Putamen (tissue), 1 donor: ENCODE measurements at places on chromosomes 2 and 18.

DNA sequence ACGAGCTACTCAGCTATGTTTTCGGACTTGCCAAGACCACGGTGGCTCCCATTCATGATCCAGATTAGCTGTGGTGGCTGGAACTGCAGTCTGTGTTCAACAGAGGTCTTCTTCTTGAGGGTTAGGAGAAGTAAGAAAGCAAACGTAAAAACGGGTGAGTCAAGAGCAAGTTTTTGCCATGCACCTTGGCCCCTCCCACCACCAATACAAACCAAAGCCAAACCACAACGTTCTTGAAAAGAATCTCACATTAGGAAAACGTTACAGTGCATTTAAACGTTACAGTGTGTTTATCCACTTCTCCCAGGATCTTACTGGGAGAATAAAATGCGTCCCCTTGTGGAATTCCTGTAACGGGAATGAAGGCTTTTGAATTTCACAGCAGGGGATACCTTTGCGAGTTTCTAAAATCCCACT lies 725 bp downstream of the FBXO48 start:
- DNase-seq = peak; percentile 25

DNA sequence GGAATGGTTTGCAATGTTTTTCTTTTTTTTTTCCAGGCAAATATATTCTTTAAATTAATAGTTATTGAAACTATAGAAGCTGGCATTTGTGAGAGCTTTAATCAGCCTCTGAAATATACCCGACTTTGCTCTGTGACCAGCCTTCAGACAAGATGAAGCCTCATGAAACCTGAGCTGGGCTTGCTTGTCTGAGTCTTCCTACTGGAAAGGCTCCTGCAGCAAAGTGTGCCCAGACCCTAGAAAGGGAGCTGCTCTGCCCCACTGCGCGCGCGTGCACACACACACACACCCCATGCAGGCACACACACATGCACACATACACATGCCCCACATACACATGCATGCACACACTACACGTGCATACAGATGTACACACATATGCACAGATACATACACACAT lies 203.3 kb upstream of the NT5C1B start:
- DNase-seq = no peak

DNA sequence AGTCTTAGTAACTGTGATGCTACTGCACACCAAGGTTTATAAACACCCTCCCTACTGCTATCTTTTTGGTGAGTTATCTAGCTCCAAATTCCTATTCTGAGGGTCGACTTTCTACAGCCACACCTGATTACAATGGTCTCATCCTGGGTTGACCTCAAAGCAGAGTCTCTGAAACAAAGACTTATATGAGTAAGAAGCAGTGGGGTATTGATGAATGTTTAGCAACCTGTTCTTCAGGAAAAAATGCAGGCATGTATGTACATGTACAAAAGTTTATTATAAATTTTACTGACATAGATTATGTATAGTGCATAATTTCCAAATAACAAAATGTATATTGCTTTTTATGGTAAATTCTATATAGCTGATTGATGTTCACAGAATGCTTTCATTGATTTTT lies 51.6 kb upstream of the FMNL2 start:
- no peak for DNase-seq

DNA sequence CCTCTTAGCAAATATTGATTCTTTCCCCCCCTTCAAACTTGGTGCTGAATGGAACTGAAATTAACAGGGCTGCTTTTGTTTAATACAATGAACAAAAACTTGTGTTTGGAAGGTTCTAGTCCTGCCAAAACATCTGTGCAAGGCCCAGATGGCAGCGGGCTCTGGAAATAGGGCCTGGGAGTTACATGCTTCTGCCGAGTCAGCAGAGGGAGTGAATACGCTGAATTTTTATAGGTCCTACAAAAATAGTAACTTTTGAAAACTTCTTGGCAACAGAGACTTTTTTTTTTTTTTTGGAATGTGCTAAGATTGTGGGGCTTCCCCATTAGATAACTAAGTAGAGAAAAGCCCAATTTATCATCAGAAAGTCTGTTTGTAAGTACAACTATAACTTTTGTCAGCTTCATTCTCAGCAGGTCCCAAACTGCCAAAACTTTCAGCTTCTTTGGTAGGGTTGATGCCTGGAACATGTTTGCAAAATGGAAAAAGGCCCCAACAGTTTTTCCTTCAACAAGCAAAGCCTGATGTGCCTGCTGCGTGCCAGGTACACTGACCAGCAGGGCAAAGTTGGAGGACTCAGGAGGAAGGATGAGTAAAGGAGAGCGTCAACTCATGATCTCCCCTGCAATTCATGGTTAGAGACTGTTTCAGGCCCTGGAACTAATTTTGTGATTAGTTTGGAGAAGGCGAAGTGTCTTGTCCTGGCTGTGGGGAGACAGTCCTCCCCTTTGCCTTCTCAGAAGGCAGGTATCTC lies 45.1 kb upstream of the HDAC4 start:
- DNase-seq = peak; percentile 94

DNA sequence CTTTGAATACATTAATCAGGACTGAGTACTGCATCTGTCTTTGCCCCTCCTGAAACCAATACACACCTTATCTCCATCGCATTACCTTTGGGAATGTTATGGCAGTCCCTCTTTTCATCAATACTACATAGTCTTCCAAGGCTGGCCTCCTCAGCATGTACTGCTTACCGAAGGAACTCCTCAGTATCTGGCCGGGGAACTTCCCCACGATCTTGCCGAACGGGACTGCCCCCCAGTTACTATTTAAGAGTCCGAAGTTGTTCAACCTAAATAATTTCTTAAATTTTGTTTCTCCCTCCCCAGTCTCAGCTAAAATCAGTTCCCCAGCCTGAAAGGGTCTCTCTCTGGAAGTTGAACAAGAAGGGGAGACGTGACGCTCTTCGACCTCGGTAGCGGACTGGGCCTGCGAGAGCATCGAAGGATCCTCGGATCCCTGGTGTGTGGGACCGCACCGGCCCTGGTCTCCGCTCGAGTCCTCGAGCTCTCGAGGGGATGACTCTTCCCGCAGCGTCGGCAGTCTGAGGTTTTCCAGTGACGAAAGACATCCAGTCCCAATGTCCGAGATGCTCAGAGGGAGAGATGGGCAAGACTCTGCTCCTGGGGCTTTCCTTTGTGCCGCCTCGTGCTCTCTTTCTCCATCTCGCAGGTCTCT lies 489 bp downstream of the TRMT61B start:
- DNase-seq = no peak

- DNase-seq = no peak
Observed at GRCh38 chr18:37282386-37283037, 283.1 kb downstream of the CELF4 start.

GRCh38 chr2:3168230-3168891 lies 209.3 kb downstream of the EIPR1 start:
- DNase-seq = no peak

- no peak for DNase-seq
Observed at GRCh38 chr2:221610255-221610654, 38.2 kb upstream of the EPHA4 start.

DNA sequence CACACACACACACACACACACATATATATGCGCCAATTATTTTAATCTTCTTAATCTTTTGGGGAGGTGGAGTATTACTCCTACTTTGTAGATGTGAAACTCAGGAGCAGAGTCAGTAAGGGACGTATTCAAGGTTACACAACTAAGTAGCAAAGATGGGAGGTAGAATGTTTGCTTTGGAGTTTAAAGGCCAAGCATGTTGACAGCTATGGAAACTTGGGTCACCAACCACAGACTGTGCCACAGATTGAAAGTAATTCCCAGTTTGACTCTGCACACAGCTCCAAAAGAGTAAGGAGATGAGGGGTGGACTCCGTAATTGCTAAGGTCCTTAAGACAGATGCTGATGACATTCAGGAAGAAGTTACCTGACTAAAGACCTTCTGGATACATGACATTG lies 124.8 kb upstream of the ITGB6 start:
- DNase-seq = no peak

DNA sequence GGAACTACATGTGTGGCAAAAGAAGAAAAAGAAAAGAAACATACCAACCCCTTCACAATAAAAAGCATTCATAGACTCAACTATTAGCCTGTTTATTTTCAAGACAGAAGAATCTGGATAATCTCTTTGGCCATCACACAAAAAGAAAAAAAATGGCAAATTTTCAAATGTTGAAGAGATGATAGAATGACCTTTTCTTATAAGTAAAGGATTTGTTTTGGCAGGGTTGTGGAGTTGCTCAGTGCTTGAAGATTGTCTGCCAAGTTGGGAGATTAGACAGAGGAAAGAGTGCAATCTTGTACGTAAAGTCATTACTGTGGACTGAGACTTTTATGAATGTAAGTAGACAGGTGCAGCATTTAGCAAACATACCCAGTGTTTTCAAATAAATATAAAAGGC lies 18.5 kb upstream of the FAM171B start:
- no peak for DNase-seq

- DNase-seq = no peak
Observed at GRCh38 chr2:120241684-120242083, 11.0 kb upstream of the RALB start.

DNA sequence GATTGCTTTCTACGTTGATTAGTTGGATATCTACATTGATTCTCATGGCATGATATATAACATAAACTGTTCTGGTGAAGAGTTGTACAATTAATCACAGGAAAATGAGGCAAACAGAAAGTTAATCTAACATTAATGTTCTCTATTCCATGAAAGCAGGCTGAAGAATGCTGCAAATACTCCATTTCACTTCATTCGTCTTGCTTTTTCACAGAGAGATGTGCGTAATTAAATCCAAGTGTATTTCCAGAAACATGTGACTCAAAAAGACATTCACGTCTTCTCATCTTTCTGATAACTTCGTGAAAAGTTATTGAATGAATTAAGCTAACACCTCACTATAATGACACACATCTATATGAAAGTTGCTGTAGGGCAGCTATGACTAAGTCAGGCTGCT lies 1471.5 kb downstream of the DPP10 start:
- no peak for DNase-seq

DNA sequence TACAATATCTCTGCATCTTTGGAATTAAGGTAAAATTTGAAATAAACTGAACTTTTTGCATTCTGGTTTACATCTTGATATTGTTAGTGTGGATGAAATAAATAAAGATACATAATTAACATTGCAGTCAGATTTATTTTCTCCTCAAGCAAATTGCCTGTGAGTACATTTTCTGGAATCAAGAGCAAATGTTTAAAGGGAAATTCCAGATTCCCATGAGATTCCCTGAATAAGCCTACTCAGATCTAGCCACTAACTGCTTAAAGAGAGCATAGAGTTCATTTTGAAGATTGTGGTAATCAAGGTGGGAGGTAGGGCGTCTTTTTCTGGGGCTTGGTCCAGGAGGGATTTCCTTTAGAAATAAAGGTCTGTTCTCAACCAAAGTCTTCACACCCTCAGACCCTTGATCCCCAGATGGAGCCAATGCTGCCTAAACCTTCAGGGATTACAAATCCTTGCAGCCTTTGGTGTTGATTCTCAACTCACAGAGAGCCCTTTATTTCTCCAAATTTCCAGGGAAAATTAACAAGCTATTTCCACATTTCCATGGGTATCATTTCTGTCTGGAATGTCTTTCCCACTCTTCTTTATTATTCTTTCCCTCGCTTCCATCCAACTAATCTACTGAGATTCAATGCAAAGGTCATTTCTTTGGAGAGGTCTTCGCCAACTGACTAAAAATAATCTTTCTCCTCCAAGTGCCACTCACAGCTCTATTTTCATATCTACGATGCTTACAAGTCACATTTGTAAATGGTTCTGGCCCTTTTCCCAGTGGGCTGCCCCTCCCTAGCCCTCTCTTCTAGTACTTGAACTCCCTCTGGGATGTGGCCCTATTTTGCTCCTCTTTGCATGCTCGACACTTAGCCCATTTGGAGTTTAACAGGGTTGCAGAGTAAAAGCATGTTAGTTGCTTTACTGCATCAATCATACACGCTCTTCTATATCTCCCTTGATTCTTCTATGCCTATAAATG lies 79.8 kb upstream of the SPATS2L start:
- DNase-seq = no peak

GRCh38 chr18:3664563-3665178 lies 214.7 kb downstream of the TGIF1 start:
- no peak for DNase-seq

GRCh38 chr2:2270808-2271415 lies 60.2 kb downstream of the MYT1L start:
- DNase-seq = no peak

DNA sequence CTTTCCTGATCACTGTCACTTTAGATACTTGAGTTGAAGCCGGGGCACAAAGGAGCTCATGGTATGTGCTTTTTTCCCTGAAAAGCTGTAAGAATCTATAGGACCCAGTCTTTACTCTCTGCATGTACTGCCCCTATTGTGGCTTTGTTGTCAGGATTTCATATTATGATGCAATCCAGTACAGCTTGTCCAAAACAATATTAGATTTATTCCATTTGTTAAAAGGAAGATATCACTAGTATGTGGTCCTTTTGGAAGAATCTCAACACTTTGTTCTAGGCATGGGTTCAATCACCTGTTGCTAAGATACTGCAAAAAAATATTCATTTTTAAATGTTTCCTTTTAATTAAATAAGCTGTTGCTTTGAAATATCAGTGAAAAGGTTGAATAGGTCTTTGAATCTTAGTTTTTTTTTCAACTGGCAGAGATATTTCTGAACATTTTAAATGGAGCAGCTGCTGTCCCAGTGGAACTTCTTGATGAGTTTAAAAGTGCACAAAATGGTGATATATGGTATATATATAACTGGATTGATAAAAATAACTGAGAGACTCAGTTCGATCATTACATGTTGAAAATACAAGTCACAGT lies 256.6 kb upstream of the NT5C1B start:
- DNase-seq = no peak

- no peak for DNase-seq
Observed at GRCh38 chr18:39748727-39749126, 2183.1 kb upstream of the CELF4 start.

DNA sequence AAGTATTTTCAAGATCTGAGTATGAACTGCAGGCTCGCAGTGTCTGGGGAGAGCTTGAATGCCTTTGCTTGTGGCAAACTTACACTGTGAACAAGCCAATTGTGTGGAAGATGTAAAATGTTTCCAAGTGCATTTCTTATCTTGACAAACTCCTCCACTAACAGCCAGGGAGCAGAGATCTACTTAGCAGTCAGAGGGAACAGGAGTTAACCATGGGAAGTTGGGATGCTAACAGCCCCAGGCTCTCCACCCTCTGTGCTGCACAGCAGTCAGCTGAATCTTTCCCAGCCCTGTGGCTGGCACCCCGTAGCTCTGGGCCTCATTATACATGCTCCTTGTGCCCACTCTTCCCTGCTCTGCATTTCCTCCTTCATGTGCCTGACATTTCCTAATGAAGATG lies 450.2 kb downstream of the TSN start:
- DNase-seq = no peak
